Kidney epithelial cell (primary cell): ENCODE measurements at places on chromosomes 11 and 22. TPM values are rescaled to one million over a fixed set of nuclear protein-coding genes. Genes with fewer than 3 reads are reported as not detected.

The FADS1 gene
- 94.5 and 96.3 TPM in 2 replicates for total RNA-seq

The PLAAT4 gene
- 14.1 and 14.7 TPM in 2 replicates for total RNA-seq

The SORL1 gene
- 4.1 and 4.7 TPM in 2 replicates for total RNA-seq

The OR6M1 gene
- not detected in 2 replicates for total RNA-seq

The SLC35F2 gene
- total RNA-seq: 44.8 and 48.1 TPM in 2 replicates

The AMPD3 gene
- 6.6 and 8.1 TPM in 2 replicates for total RNA-seq

The OR51B2 gene
- total RNA-seq: not detected in 2 replicates

The IGLL1 gene
- total RNA-seq: not detected in 2 replicates

The WNT7B gene
- 15.3 and 19.2 TPM in 2 replicates for total RNA-seq

The IL17REL gene
- not detected in 2 replicates for total RNA-seq

The MYO18B gene
- total RNA-seq: not detected in 2 replicates

The NPTXR gene
- 2.4 and 5.4 TPM in 2 replicates for total RNA-seq

The FXYD2 gene
- 5.0 and 7.5 TPM in 2 replicates for total RNA-seq

The GRAP2 gene
- total RNA-seq: not detected in 2 replicates

The MS4A3 gene
- total RNA-seq: not detected in 2 replicates

The P2RX6 gene
- 0.27 TPM in 1 of 2 replicates, not detected in the other for total RNA-seq

The C11orf86 gene
- not detected in 2 replicates for total RNA-seq

The OR51B4 gene
- not detected in 2 replicates for total RNA-seq

The XKR3 gene
- total RNA-seq: not detected in 2 replicates

The SCGB1C1 gene
- total RNA-seq: not detected in 2 replicates

The PACS1 gene
- 29.4 and 35.4 TPM in 2 replicates for total RNA-seq

The RBMXL2 gene
- total RNA-seq: 0.21 and 0.50 TPM in 2 replicates

The SLC1A2 gene
- not detected in 2 replicates for total RNA-seq

The CARD16 gene
- total RNA-seq: 3.5 TPM in 1 of 2 replicates, not detected in the other

The CSRP3 gene
- not detected in 2 replicates for total RNA-seq

The CRYBB2 gene
- total RNA-seq: not detected in 2 replicates

The MMP12 gene
- total RNA-seq: 0.07 TPM in 1 of 2 replicates, not detected in the other

The KRTAP5-2 gene
- total RNA-seq: not detected in 2 replicates

The EXT2 gene
- total RNA-seq: 83.5 and 99.6 TPM in 2 replicates

The CBLIF gene
- not detected in 2 replicates for total RNA-seq

The PATE2 gene
- 0.27 TPM in 1 of 2 replicates, not detected in the other for total RNA-seq

The MMP13 gene
- total RNA-seq: 0.13 TPM in 1 of 2 replicates, not detected in the other

The ACTN3 gene
- total RNA-seq: not detected in 2 replicates

The MYO7A gene
- 0.17 and 0.89 TPM in 2 replicates for total RNA-seq

The APOA5 gene
- not detected in 2 replicates for total RNA-seq

The PHLDA2 gene
- 32.8 and 58.5 TPM in 2 replicates for total RNA-seq

The SLC22A12 gene
- not detected in 2 replicates for total RNA-seq

The NCF4 gene
- total RNA-seq: 0.82 TPM in 1 of 2 replicates, not detected in the other

The MOGAT2 gene
- total RNA-seq: not detected in 2 replicates

The PPFIBP2 gene
- 6.0 and 7.5 TPM in 2 replicates for total RNA-seq

The SLC37A2 gene
- 0.68 and 1.8 TPM in 2 replicates for total RNA-seq

The PDGFD gene
- total RNA-seq: 3.4 and 3.5 TPM in 2 replicates

The OOSP4B gene
- total RNA-seq: not detected in 2 replicates

The ZDHHC5 gene
- 62.4 and 69.2 TPM in 2 replicates for total RNA-seq

The HEPN1 gene
- not detected in 2 replicates for total RNA-seq

The OR52E2 gene
- total RNA-seq: not detected in 2 replicates

The YPEL1 gene
- total RNA-seq: 2.8 and 4.9 TPM in 2 replicates
